ENCODE measurements at places on chromosomes 5 and 9. TPM values are rescaled to one million over a fixed set of nuclear protein-coding genes. Genes with fewer than 3 reads are reported as not detected.

- DNase-seq = peak; percentile 90
These were observed 124.1 kb downstream of the PRDM9 start for GRCh38 chr5:23631302-23632045.

GRCh38 chr9:79912318-79913070 is 340.7 kb downstream of the TLE4 start:
- DNase-seq = no peak

- no peak for DNase-seq
These were observed 124.7 kb downstream of the PALM2AKAP2 start for GRCh38 chr9:109904666-109905065.

GRCh38 chr9:34139477-34140146 is 13.1 kb upstream of the DCAF12 start:
- peak; percentile 64 for DNase-seq

GRCh38 chr9:98186236-98186635 is 6.2 kb downstream of the CORO2A start:
- no peak for DNase-seq

DNA sequence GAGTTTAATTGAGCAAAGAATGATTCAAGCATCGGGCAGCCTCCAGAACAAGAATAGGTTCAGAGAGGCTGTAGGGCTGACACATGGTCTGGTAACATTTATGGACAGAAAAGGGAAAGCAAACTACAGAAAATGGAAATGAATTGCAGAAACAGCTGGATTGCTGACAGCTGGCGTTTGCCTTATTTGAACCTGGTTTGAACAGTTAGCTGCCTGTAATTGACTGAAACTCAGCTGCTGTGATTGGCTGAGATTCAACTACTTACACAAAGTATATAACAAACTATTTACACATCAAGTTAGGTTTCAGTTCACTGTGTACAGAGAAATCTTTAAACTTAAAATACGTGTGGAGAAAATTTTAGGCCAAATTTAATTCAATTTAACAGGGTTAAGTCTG is 441.7 kb downstream of the PRELID2 start:
- no peak for DNase-seq

DNA sequence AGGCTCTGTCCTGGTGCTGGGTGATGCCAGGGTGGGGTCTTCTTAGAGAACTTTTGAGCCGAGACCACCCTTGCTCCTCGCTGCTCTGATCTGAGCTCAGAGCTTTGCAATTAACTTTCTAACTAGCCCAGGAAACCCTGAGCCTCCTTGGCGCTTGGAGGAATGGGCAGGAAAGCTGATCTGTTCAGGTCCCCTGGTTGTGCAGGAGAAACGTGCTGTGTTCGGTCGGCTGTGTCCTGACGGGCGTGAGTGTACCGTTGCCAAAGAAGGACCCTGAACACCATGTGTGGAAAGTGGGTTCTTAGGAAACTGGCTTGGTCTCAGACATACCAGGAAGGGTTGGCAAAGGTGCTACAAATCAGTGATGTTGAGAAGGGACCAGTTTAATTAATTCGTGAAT is 1.8 kb downstream of the TCF7 start:
- no peak for DNase-seq

AGPAT2 gene
- 106 TPM for total RNA-seq
